ENCODE measurements at places on chromosomes 2 and 18.

- DNase-seq = peak; percentile 86
Measured at GRCh38 chr18:54388203-54389142, 30.8 kb downstream of the C18orf54 start.

DNA sequence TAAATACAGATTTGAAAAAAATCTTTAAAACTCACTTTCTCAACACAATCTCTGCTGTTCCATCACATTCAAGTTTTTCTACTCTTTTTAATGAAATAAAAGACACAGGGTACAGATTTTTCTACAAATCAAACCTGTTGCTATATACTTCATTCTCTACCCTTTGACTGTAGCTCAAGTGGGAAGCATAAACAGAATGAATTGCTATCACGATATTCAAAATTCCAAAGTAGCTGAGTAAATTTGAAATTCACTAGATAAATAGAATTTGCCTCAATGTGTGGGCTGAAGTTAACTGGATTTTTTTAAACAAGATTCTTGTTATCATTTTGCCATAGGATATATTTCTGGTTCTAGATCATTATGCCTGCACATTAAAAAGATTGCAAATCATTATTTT is 185.9 kb downstream of the ZNF521 start:
- no peak for DNase-seq

DNA sequence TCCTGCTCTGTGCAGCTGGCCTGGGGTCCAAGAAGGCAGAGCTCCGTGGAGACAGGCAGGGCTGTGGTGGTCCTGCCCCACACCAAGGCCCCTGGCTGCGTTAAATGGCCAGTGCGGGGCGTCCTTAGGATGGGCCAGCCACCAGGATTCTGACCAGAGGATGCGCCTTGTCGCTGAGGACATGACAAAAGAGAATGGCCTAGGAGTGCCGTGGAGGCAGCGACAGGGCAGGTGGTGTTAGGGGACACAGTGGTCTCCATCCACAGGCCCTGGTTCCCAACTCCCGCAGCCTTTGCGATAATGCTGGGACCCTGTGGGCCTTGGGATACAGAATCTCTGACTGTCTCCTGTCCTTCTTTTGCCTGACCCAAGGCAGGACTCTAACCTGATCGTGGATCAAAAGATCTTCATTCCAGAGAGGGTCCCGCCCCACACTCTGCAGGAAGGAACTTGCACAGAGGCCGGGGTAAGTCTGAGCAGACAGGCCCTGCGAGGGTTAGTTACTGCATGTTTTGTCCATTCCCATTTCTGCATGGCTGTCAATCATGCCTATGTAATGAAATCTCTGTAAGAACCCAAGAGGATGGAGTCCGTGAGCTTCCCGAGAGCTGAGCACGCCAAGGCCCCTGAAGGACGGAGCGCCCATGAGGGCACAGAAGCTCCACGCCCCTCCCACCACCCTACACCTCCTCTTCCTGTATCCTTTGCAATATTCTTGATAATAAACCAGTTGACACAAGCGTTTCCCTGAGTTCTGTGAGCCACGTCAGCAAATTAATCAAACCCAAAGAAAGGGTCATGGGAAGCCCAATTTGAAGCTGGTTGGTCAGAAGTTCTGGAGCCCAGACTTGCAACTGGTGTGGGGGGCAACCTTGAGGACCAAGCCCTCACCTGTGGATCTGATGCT is 251.5 kb upstream of the SALL3 start:
- no peak for DNase-seq

- DNase-seq = no peak
Measured at GRCh38 chr2:138115666-138116065, 151.4 kb downstream of the HNMT start.

DNA sequence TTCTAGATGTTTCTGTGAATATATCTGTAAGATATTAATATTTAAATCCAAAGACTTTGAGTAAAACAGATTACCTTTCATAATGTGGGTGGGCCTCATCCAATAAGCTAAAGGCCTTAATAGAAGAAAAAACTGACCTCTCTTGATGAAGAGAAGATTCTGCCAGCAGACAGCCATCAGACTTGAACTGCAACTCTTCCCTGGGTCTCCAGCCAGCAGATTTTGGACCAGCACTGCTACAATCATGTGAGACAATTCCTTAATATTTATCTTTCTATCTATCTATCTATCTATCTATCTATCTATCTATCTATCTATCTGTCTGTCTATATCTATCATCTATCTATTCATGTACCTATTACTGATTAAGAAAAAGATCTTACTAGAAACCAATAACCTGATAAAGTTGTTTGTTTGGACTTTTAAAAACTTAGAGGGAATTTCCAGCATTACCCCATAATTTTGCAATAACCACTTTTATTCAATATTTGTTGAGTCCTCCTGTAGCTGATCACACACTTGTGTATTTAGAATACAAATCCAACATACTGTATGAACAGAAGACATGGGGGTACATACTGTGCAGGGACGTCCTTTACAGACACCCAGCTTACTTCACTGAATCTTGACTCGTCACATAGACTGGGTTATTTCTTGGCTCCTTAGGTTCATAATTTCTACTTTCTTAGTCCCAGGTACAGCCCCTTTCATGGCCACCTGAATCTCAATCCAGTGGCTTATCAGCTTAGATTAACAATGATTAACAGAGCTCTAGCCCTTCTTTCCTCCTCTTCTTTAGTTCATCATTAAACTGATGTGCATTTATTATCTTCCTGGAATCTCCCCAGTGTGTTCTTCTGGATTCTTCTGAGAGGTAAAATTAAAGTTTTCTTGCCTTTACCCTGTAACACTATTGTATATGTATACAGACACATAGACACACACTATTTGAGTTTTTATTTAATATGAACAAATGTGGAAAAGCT is 27.2 kb upstream of the STAT4 start:
- DNase-seq = no peak

- no peak for DNase-seq
Measured at GRCh38 chr2:545228-545627, 132.0 kb downstream of the TMEM18 start.

DNA sequence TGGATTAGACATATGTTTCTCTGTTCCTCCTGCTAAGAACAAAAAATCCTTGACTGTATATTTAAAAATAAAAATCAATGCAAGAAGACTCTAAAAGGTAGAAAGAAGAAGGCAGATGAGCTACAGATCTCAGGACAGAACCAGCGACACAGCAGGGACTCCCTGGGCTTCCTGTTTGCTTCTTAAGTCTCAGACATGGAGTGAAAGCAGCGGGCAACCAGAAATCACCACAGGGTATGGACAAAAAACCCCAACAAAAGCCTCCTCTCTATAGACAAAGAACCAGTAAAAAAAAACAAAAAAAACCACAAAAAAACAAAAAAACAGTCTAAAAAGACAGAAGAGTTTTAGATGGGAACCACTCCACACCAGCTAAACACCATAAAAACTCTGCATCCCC is 971.0 kb upstream of the GYPC start:
- no peak for DNase-seq

GRCh38 chr2:10500601-10501361 is 52.7 kb upstream of the ODC1 start:
- DNase-seq = peak; percentile 13

- DNase-seq = no peak
Measured at GRCh38 chr2:187855689-187856088, 301.5 kb upstream of the TFPI start.

GRCh38 chr2:101698014-101698843 is 722 bp downstream of the MAP4K4 start:
- no peak for DNase-seq

GRCh38 chr2:166494140-166494624 is at the start of gene SCN7A:
Gene SCN7A (minus strand): TSS chr2:166494249. CDS start chr2:166477696, 16,553 bp downstream.
- DNase-seq = no peak

DNA sequence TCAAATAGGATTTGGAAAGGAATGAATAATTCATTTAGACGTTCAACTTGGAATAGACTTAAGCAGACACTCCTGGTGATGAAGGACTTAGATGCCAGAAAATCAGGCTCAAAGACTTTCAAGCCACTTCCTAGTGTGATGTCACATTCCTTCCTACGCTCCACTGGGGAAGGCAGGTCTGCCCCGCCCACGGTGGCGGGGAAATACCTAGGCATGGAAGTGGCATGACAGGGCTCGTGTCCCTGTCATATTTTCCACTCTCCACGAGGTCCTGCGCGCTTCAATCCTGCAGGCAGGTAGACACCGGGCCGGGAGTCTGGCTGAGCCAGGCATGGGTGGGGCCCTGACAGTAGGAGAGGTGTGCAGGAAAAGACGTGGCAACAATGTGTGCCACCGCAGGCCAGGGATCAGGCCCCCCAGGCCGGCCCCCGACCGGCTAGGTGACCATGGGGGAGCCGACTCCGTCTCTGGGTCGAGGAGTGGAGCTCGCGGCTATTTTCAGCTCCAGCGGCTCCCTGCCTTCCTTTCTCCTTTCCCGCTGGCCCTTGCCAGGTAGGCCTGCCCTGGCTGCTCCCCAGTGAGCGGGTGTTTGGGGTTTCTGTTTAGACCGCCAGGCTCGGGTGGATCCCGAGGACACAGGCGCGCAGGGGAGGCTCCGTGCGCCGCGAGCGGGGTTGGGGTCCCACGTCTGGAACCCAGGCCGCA is at the start of gene IL1RL2:
TSS of gene IL1RL2 (plus strand) at position 233 of the 705 bp plus-strand sequence. CDS start 845 bp downstream, outside the sequence.
- no peak for DNase-seq

- DNase-seq = no peak
Measured at GRCh38 chr18:77811503-77811902, 561.9 kb downstream of the GALR1 start.

DNA sequence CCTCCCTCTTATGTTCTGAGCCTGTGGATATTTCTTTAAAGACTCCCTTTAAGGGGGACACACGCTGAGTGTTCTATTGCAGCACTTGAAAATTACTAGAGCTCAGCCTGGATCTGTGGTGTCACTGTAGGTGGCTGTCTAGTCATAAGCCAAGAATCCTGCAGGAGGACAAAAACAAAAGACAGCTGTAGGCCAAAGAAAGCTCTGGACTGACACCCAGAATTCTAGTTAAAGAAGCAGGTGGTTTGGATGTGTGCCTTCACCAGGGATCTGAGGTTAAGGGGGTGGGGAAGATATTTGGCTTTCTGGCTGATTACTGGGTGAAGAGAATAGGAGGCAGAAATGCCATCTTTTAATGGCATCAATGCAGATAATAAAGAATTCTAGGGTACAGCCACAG is 842.5 kb upstream of the NXPH2 start:
- no peak for DNase-seq

DNA sequence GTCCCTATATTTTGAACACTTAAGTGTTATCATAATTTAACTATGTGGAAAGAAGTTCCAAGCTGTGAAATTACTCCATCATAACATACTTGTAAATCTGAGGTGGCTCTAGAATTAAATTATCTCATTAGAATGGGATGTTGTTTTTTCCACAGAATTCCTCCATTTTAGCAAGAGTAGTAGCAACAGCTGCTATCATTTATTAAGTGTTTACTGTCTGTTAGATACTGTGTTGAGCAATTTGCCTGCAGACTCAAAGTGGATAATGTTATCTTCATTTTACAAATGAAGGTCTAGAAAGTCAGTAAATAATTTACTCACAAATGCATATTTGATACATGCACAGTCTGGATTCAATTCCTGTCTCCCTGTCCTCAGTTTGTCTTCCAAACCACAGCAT is 504.8 kb upstream of the NRP2 start:
- no peak for DNase-seq

- no peak for DNase-seq
Measured at GRCh38 chr2:101597347-101597944, 100.1 kb upstream of the MAP4K4 start.

GRCh38 chr2:218332920-218333645 is 23.6 kb upstream of the CATIP start:
- no peak for DNase-seq

DNA sequence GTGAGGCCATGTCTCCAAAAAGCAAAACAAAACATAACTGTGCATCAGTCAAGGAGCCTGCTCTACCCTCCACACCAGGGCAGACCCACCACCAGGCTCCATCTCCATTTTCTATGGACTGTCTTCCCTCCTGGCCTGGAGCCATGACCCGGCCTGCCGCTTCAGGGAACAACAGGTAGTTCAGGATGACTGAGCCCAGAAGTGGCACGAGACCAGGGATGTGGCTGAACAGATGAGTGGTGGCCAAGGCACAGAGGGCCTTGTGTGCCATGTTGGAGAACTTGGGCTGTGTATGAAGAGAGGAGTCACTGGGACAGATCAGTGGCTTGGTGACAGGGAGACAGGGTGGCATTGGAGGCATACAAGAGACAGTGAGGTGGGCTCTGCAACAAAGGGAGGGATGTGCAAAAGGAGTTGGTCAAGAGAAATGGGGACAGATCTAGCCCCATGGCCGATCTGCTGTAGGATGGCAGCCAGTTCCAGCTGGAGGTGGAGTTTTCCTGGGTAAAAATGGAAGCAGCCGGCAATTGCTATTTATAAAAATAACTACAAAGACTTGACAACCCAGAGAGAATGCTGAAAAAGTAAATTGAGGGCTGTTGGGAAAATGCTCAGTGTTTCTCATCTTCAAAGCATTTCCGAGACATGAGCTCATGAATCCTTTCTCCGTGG is 35.0 kb downstream of the TMEM177 start:
- DNase-seq = no peak

DNA sequence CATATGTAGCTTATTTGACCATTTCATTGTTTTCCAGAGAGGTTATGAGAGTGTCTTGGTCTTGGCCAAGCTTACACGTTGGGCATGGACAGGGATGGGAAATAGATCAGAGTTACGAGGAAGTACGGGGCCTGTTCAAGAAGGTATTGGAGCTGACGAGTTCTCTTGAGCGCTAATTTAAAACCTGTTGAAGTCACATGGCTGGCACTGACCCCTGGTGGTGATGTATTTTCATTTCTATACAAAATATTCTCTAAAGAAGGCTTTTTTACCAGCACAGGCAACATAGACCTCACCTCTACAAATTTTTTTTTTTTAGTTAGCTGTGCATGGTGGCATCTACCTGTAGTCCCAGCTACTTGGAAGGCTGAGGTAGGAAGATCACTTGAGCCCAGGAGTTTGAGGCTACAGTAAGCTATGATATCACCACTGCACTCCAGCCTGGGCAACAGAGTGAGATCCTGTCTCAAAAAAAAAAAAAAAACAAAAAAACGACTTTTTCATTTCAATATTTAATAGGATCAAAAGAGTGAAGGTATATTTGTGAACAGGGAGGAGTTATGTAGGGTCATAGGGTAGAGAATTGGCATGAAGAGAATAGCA is 19.6 kb downstream of the UGP2 start:
- DNase-seq = peak; percentile 56

- DNase-seq = no peak
Measured at GRCh38 chr2:62216113-62216512, 20.2 kb downstream of the B3GNT2 start.

DNA sequence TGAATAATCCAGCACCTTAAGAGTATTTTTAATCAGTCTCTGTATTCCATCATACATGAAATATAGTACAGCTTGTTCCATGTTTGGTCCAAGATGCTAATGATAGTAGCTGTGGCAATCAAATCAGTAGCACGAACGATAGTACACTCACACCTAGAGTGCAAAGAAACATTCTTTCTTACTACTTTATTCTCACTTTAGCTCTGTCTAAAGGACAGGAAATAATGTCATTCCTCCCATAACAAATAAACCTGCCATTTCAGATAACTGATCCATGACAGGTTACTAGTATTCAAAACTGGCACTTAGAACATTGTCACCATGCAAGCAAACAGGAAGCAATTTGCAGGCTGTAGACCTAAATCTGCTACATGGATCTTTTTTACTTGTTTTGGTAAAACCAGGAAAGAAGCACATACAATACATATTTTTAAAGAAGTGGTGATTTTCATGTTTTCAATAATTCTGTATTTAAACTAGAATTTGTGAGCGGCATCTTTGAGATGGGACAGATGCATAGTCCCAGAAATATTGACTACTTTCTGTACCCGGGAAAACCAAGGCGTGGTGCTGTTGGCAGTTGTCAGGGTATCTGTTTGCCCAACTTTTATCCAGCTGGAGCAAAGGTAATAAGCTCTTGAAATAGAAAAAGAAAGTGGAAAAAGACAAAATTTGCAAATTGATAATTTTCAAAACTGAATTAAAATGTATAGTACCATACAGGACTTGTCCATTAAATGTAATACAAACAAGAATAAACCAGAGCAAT is 49.5 kb downstream of the IKZF2 start:
- DNase-seq = no peak

All from dermis microvascular lymphatic vessel endothelial cell (primary cell).